ENCODE measurements at places on chromosomes 4 and X.

- DNase-seq, result no peak
Measured at GRCh38 chr4:30385650-30386049, 334.5 kb upstream of the PCDH7 start.

DNA sequence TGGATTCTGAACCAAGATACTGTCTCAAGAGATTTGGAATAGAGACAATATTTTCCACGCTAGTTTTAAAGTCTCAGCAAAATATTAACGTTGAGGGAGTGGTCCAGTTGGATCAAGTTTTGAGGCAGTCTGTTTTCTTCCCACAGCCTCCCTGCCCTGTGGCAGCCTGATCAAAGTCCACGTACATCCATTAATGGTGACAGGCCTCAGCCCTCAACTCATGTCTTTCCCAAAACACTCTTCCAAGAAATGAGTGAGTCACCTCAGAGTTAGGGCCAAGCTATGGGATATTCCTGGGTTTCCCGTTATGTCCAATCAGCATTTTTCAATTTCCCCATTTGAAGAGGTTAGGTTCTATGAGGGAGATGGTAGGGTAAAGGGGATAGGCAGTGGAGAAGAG lies 28.5 kb downstream of the EGFL6 start:
- DNase-seq, result no peak

DNA sequence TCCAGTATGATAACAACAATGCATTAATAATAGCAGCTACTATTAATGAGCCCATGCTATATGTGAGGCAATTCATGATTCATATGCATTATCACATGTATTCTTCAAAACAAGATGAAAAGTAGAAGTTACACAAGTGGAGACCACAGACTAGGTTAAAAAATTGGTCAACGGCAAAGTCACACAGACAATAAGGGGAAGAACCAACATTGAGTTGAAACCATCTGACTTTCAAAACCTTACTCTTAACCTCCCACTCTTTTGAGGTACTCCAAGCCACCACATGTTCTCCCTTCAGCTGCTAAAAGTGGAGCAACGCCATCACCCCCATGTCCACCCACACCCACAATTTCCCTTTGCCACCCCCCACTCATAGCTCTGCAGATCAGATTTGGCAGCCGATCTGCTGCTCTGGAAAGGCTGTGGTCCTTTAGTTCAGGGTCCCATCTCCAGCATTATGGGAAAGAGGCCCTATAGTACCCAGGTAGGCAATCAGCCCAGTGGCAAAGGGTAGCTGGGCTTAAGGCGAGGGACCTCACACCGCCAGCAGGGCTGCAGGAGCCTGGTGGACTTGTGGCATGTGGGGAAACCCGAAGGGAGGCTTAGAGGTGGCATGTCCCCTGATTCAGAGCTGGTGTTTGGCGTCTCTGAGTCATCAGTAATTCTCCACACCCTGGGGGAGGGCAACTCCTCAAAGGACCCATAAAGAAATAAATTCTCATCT lies 33.5 kb upstream of the CYBB start:
- no peak for DNase-seq

- DNase-seq, result no peak
Measured at GRCh38 chrX:130415201-130415600, 13.4 kb downstream of the RBMX2 start.

DNA sequence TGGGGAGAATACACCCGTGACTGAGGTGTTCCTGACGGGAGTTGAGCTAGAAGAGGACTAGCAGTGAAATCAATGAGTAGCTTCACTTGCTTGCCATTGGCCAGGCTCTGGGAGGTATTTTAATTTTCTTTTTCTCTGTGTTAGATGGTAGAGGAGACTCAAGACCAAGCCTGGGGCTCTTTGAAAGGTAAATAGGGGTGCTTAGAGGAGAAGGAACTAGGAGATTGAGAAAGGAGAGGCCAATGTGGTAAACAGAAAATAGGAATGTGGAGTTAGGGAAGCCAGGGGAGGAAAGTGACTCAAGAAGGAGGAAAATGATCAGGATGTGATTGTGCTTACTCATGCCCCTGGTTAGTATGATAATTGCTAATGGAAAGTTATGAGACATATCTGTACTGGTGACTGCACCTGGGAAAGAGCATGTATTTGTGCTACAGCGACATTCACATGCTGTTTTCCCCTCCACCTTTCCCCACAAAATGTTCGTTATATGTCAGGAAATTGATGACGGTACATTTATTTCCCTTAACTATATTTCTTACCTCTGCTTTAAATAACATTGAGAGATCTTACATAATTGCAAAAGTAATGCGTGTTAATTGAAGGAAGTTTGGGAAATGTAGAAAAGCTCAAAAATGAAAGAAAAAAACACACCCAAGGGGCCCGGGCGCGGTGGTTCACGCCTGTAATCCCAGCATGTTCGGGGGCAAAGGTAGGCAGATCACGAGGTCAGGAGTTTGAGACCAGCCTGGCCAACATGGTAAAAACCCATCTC lies 16.9 kb upstream of the LRBA start:
- DNase-seq, result no peak

GRCh38 chr4:98510757-98511517 lies 147.5 kb downstream of the TSPAN5 start:
- DNase-seq, result no peak

DNA sequence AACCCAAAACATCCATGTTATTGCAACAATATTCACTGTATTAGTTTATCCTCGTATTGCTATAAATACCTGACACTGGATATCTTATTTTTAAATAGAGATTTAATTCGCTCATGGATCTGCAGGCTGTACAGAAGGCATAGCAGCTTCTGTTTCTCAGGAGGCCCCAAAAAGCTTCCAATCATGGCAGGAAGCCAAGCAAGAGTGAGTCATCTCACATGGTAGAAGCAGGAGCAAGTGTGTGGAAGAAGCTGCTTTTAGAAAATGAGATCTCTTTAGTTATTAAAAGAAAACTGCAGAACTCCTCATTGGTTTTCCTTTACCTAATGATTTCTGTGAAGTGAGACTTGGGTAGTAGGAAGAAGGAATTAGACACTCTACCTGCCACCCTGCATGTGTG lies 16.4 kb downstream of the ZNF732 start:
- DNase-seq, result no peak

- DNase-seq, result no peak
Measured at GRCh38 chr4:42608551-42608950, 48.4 kb downstream of the ATP8A1 start.

GRCh38 chrX:147376601-147377422 lies 534.9 kb upstream of the FMR1 start:
- DNase-seq, result no peak

DNA sequence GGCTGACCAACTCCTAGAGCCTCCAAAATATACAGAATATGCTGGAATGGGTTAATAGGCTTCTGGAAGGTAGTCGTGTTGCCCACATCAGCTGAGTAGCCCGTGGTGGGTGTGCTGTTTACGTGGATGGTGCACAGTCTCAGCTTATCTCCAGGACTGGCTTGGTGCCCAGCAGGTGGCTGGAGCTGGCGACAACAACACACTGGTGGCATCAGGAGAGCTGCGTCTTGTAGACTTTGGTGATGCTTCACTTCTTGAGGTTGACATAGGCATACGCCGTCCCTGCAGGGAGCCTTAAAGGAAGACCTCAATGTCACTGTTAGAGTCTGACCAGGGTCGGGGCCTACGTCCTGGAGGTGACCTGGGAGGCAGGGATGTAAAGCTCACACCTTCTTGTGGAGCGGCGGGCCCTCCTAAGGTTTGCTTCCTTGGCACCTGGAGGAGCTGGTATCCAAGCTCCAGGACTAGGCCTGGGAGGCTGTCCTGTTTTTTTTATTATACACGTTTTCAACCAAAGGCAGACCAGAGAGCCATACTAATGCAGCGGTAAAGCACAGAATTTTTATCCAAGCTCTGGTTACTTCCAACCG lies 26.5 kb upstream of the RBMX start:
- DNase-seq, result no peak

DNA sequence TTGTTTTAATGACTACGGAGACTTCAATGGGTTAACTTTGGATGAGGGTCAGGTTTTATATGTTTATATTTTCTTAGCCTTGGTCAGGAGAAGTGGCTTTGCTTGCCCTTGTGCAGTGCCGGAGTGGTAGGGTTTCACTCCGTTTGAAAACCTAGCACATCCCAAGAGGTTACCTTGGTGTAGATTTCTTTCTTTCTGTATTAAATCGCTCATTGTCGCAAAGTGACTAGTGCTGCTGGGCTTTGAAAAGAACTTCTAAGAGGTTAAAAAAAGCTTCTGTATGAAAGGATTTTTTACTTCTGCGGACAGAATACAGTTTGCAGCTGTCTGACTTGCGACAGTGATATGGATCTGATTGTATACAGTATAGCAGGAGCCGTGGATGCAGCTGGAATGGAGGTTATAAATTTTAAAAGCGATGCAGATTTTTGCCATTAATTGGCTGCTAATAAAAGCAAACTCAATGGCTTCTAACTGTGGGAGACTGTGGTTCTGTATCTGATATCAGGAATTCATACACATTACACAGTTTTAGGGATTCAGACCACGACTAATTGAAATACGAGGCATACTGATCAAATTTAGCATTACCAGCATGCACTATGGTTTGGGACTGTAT lies 340.9 kb upstream of the PITX2 start:
- no peak for DNase-seq

GRCh38 chr4:89995006-89995405 lies 100.4 kb downstream of the MMRN1 start:
- DNase-seq, result no peak

GRCh38 chr4:17250591-17250990 lies 261.3 kb downstream of the QDPR start:
- no peak for DNase-seq

GRCh38 chrX:133542476-133542875 lies 127.2 kb upstream of the GPC4 start:
- DNase-seq, result no peak

- DNase-seq, result no peak
Measured at GRCh38 chrX:107666931-107667330, 38.6 kb downstream of the PRPS1 start.

DNA sequence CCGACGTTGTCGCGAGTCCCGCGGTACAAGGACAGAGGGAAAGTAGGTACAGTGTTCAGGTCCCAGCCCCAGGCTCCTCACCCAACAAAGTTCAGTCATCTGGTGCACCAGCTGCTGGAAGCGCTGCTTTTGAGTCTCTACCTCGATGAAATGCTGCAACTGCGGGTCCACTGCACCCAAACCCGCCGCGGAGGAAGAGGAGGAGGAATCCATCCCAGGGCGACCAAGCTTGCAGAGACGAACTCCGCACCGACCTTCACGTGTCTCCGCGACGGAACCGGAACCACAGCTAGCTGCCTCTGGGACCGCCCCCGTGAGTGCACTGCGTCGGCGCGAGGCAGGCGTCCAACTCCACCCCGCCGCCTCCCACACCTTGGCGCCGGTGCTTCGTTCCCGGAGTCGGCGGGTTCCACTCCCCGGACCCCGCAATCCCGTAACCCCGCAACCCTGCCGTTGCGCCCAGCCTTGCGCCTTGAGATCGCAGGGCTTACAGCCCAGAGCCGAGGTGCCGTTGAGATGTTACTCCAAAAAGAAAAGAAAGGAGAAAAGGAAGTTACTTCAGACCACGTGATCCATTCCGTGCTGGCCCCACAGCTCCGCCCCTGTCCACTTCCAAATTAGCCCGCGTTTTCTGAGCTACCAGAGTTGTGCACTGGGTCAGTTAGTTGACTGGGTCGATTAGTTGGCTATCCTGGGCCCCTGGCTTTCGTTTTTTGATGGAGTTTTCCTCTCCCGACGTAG lies at the start of gene TIMM8A:
TSS of gene TIMM8A (minus strand) at position 291 of the 741 bp plus-strand sequence. CDS start at position 213, 78 bp downstream.
- peak; percentile 29 for DNase-seq

DNA sequence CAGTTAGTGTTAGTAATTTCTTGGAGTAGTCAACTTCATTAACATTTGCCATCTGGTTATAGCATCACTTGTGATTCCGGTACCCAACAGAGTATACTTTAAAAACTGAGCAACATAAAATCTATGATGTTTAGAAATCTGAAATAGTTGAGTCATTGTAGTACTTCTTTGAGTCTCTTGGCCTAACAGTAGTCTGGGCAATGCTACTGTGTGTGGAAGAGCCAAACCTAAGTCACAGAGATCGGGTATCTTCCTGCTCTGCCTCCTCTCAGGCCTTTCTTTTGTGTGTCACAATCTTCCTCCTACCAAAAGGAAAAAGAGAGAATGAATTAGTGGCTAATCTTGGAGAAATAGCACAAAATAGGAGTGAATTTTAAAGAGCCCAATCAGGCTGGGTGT lies 25.5 kb downstream of the DCUN1D4 start:
- DNase-seq, result no peak

DNA sequence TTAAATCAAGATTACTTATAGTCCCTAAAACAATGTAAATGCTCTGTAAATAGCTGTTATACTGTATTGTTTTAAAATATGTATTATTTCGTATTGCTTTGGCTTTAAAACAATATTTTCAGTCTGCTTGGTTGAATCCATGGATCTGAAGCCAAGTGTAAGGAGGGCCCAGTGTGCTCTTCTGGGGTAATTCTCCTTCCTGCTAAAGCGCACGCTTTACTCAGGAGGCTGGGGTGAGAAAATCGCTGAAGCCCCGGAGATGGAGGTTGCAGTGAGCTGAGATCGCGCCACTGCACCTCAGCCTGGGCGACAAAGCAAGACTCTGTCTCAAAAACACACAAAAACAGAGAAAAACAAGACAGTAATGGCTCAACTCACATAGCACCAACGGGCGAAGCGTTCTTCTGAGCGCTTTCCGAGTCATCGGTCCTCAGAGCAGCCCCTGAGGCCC lies 391 bp upstream of the IDUA start:
- no peak for DNase-seq

DNA sequence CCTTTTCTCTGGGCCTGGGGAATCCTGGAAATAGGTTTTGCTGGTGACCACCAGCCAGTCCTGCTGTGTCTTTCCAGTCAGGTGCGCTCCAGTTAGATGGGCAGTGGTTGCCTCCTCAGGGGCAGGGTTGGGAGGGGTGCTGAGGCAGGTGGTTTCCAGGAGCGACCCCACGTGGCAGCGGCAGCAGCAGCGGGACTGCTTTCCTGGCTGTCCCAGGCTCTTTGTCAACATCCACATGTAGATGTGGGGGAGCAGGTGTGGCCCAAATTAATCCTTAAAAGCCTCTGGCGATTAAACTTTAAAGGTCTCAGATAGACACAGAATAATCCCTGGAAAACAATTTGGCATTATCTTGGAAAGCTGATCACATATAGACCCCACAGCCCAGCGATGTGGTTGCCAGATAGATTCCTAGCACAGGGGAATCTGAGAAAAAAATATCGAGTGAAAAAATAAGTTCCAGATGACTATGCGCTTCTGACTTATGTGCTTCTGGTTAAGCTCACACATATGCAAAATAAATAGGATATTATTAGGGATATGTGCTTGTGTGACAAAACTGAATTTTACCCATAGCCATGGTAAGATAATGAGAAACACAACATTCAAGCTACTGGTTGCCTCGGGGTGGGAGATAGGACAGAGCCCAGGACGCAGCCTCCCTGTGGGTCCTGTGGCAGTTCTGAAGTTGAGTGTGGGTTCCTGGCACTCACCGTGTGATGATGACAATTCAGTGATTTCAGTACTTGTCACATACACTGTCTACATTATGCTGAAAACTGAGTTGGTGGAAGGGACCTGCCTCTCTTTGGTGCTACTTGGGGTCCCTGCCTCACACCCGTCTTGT lies 336.4 kb downstream of the ARHGAP10 start:
- no peak for DNase-seq

GRCh38 chr4:113179996-113180395 lies 130.5 kb downstream of the ANK2 start:
- no peak for DNase-seq
